ENCODE measurements at places on chromosomes 16 and 17.

- DNase-seq, result peak; percentile 40
Measured at GRCh38 chr17:46002311-46002972, 3.4 kb downstream of the STH start.

GRCh38 chr16:72241930-72242329 lies 70.0 kb upstream of the PMFBP1 start:
- DNase-seq, result no peak

DNA sequence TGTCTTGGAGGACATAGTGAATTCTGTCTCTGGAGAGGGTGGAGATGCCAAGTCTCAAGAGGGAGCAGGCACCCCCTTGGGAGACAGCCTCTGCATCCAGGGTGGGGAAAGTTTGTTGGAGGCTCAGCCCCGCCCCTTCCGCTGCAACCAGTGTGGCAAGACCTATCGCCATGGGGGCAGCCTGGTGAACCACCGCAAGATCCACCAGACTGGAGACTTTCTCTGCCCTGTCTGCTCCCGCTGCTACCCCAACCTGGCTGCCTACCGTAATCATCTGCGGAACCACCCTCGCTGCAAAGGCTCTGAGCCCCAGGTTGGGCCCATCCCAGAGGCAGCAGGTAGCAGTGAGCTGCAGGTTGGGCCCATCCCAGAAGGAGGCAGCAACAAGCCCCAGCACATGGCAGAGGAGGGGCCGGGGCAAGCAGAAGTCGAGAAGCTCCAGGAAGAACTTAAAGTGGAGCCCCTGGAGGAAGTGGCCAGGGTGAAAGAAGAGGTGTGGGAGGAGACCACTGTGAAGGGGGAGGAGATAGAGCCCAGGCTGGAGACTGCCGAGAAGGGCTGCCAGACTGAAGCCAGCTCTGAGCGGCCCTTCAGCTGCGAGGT lies 5.2 kb downstream of the ZNF646 start:
- no peak for DNase-seq

DNA sequence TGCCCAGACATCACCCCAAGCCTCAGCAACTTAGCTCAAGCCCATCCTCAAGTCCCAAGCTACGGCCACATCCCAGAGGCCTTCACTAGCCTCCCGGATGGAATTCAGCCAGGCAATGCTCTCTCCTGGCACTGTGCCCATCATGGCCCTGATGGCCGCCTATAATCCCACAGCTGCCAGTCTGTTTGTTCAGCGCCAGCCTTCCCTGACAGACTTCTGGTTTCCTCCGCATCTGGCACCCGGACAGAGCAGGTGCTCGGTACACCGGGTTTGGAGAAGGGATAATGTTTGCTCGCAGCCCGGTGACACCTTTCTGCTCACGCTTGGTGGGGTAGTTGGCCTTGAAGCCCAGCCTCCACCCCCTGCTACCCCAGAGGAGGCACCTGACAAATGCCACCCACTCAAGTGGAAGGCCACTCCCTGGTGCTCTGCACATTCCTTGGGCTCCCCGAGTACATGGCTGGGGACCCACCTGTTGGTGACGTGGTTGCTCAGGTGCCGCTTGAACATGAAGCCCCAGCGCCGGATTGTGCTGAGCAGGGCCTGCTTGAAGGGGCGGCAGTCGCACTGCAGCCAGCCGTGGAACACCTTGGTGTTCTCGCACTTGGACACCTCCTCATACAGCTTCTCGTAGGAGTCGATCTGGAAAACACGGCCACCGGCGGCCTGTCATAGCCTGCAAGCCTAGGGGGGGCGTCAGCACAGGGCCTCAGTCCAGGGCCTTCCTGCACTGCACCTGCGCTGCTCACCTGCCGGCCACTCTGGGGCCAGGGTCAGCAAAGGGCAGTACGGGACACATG lies 47.1 kb downstream of the DNAH17 start:
- DNase-seq, result no peak

DNA sequence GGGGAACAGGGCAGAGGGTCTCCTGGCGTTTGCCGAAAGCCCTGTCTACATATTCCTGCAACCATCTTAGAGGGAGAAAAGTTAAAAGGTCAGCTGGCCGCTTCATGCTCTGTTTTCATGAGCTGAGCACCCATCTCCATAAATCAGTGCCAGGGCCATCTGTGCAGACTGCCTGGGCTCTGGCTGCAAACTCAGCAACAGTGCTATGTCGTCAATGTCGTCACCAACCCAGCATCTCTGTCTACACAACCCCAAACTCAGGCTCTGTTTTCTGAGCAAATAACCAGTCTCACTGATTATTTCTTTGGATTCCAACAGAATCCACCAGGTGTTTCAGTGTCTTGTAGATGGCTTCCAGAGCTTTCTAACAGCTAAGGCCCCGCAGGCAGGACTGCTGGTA lies 65.0 kb downstream of the HS3ST2 start:
- no peak for DNase-seq

- no peak for DNase-seq
Measured at GRCh38 chr16:80197741-80198201, 343.0 kb upstream of the DYNLRB2 start.

Measured in activated naive CD4-positive, alpha-beta T cell (primary cell).